ENCODE measurements at places on chromosomes 13 and 19.

DNA sequence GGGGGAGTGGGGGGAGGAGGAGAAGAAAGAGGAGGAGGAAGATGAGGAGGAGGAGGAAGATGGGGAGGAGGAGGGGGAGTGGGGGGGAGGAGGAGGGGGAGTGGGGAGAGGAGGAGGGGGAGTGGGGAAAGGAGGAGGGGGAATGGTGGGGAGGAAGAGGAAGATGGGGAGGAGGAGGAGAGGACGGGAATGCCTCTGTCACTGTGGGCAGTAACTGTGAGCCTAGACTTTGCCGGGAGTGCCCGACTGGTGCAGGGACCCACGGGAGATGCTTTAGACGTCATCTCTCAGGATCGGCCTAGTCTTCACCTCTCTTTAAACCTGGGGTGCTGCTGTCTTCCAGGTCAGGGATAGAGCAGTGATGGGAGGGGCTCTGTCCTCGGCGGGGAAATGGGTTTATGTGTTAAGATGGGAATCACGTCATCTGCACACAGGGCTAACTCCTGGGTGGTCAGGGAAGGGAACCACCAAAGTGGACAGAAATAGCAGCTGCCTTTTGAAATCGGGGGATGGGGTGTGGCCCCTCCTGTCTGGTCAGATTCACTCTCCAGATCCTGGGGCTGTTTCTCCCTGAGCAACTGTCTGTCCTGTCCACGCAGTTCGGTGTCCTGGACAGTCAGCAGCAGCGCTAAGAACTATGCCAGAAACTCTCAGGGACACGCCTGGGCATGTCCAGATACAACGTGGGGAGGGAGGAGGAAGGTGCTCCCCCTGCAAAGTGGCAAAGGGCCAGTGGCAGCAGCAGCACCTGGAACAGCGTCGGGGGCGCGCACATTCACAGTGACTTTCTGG lies 26.9 kb downstream of the GAS6 start:
- no peak for DNase-seq

GRCh38 chr19:31160336-31160926 lies 188.8 kb downstream of the TSHZ3 start:
- no peak for DNase-seq

- DNase-seq, result no peak
Measured at GRCh38 chr19:4414800-4415321, 12.4 kb downstream of the CHAF1A start.

GRCh38 chr19:17797424-17798201 lies 2.7 kb downstream of the B3GNT3 start:
- DNase-seq, result no peak

- no peak for DNase-seq
Measured at GRCh38 chr19:43634506-43634871, 5.2 kb downstream of the CADM4 start.

DNA sequence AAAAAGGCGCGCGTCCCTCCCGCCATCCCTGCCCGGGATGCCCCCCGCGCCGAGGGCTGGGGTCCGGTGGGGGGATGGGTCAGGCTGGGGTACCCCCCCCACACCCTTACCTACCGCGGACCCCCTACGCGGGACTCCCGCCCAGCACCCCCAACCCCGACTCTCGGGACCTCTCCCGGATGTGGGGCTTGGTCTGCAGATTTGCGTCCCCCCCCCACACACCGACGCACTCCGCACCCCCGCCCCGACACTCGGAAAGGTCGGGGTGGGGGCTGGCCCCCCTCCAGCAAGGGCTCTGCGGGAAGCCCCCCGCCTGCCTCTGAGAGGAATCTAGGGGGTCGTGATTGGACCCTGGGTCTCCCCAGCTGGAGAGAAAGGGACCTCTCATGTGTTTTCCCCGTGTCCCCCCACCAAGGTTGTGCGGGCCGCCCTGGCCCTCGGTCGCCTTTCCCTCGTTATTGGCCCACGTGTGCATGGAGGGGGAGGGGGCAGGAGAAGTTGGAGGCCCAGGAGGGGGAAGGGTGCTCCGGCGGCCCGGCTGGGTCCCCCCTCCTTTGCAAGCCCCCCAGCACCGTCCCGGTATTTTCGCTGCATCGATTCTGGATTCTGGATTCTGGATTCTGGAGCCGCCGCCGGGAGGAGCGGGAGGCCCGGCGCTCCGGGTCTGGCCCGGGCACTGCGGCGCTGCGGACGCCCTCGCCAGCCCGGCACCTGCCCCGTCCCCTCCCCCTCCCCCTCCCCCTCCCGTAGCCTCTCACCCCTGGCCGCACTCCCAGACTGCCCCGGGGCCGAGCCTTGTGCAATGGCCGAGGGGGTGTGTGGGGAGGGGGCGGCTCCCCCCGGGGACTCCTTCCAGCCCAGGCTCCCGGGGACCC lies 607 bp downstream of the NFIC start:
- DNase-seq, result no peak

GRCh38 chr19:33997690-33998089 lies 174.6 kb upstream of the LSM14A start:
- no peak for DNase-seq

DNA sequence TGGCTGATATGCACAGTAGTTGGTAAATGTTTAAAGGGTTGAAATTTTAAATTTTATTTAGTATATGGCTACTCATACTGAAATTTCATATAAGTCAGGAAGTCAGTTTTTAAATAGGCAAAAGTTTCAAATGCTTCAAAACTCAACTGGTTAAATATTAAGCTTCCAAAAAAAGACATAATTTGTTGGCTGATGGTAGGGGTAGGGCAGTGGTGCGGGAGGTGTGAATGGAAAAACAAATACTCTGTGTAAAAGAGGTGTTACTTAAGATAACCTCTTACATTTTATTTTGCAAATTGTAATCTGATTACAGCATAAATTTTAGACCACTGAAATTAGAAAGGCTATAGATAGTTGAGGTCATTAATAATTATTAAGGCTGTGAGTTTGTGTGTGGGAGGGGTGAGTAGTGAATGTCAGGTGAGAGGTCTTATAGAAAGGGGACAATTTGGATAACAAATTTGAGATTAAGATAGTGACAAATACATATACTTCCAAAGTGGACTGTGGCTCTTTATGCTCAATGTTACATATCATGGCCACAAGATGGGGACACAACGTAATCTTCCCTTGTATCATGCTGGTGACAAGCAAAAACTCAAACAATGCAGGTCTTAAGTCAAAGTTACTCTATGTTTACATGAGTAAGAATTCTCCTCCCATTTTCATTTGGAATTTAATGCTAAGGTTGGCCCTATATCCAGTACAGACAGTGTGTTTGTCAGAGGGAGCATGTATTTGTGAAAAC lies 36.6 kb upstream of the OXGR1 start:
- DNase-seq, result no peak

GRCh38 chr19:43534816-43535761 lies 2.1 kb downstream of the ZNF575 start:
- DNase-seq, result peak; percentile 28

DNA sequence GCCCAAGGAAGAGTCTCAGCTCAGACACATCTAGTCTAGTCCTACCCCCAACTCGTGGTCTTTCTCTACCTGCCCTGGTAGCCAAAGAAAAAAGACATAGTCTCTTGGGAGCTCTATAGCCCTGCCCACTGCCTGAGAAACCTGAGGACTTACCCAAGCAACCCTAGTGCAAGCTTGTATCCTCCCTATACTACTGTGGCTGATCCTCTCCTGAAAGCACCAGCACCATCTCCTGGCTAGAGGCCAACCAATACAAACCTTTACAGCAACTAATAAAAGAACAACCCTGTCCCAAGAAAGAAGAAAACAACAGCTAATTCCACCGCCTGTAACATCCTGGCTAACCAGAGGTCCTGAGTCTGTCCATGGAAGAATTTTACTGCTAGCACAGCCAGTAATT lies 532.4 kb downstream of the SLITRK6 start:
- DNase-seq, result no peak

- peak; percentile 20 for DNase-seq
Measured at GRCh38 chr19:42352301-42353259, 27.1 kb downstream of the MEGF8 start.

DNA sequence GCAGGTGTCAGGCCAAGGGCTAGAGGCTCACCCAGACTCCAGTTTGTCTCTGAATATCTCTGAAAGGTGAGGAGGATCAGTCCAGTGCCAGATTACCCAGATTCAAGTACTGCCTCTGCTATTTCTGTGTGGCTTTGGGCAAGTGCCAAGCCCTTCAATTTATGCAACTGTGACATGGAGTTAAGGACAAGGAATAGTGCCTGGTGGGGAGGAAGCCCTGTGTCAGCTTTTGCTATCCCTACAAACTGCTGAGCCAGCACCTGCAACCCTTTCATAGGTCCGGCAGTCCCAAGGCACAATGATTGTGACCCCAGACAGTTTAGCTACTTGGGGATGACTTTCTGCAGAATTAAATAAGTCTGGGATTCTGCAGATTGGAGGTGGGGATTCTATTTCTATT lies 123.0 kb downstream of the KL start:
- DNase-seq, result no peak

GRCh38 chr19:4294389-4294788 lies 7.8 kb downstream of the TMIGD2 start:
- DNase-seq, result no peak

DNA sequence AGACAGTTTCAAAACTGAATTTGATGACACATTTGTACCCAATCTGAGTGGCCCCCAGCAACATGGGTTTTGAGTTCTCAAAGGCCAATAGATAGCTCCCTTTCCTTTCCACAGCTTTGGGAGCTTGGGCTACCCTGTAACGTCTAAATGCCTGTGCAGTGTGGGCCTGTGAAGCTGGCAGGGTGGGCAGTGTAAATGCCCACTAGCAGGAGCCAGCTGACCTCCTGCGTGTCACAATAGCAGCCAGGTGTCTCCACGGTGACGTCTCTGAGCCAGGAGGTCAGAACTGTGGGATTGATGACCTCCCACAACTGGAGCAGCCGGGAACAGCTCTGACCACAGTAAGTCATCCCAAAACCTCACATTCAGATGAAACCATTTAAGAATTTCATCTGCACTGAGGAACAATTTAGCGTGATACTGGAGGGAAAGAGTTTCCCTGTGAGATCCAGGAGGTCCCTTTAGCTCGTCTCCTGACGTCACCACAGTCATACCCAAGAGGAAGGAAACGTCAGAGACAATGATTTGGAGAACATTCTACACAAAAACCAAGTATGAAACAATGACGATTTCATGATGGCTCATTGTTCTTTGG lies at the start of gene IPO5:
TSS of gene IPO5 (plus strand) at position 300 of the 595 bp plus-strand sequence. CDS start 23,022 bp downstream, outside the sequence.
- no peak for DNase-seq

GRCh38 chr19:30760014-30760413 lies 387.8 kb downstream of the ZNF536 start:
- no peak for DNase-seq

DNA sequence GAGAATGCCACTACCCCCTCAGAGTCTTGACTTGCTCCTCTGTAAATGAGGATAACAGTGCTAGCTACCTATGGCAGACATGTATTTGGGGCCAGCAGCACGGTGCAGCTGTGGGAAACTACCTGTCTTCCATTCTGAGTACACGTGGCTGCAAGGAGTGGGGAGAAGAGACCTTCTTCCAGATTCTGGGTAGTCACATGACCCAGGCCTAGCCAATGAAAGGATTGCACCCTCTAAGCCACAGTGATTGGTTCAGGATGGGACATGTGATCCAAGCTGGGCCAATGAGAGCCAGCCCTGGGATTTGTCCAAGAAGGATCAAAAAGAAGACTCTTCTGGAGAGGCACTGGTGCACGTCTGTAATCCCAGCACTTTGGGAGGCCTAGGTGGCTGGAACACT lies 5.5 kb downstream of the ZNRF4 start:
- no peak for DNase-seq

DNA sequence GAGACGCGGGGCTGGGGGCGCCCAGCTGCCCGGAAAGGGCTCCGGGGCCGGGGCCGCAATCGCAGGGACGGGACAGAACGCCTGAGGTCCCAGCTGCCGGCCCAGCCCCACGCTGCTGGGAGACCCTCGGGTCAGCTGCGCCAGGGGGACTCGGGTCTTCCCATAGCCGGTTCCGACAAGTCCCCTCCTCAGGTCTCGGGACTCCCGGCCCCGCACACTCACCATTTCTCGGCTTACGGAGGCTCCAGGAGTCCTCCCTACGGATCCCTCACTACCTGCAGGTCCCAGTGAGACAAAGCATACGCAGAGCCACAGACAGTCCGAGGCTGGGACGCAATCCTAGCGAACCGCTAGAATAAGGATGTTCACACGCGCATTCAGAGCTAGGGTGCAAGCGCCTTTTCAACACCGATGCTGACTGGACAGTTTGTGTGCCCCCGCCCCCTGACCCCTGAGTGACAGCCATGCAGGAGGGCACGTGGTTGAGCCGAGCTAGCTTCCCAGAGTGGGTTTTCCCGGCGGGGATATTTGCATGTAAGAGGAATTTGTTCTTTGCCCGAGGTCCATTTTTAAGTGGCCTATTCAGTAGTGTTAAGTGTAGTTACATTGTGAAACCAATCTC lies 13.6 kb downstream of the ZNF490 start:
- no peak for DNase-seq

DNA sequence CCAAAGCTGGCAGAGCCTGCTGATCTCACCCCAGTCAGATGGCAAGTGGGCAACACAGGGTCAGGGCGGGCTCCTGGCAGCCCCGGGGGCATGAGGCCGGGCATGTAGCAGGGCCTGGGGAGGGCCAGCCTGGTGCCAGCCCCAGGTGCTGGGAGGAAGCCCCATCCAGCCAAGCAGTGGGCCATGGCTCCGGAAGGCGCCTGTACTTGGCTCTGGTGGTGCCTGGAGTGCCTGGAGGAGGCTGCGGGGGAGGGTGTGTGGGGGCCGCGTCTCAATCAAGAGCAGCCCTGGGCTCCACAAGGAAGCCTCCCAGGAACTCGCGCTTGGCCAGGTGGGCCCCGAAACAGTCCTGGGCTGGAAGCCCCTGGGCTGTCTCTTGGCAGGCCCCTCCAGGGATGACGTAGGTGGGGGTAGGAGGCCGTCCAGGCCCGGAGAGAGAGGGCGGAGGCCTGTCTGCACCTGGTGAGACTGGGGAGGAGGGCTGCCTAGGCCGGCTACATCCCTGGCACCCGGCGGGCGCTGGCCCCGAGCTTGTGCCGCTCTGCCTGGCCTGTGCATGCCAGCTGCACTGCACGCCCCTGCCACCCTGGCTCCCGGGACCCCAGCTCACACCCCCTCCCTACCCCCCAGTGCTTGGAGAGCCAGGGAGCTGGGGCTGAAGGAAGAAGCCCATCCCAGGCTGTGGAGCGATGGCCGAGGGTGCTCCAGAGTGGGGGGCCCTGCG lies 45.9 kb downstream of the COMP start:
- no peak for DNase-seq

DNA sequence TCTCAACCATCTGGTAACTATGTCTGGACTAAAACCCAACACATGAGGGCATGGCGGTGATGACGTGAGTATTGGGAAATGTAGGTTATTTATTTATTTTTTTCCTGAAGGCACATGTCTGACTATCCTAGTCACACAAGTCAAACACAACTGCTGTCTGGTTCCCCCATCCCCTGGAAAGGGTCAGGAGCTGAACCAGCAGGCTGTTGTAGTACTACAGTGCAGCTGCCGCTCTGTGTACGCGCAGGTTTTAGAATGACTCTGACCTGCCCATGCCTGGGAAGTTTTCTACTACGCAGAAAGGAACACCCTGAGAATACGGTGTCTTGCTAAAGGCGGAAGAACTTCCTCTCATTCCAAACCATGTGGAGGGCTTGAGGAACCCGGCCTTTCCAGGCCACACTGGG lies 1.2 kb downstream of the SLC7A1 start:
- peak; percentile 46 for DNase-seq

GRCh38 chr13:21040120-21040826 lies 21.1 kb downstream of the LATS2 start:
- no peak for DNase-seq

All from CD4-positive, alpha-beta T cell treated with Interleukin-12 subunit alpha and Interleukin-12 subunit beta, for 1 hour (primary cell).